ENCODE measurements at places on chromosomes 7 and 10.

GRCh38 chr10:124125305-124126116, 32.1 kb upstream of the CHST15 start:
- DNase-seq, result no peak

DNA sequence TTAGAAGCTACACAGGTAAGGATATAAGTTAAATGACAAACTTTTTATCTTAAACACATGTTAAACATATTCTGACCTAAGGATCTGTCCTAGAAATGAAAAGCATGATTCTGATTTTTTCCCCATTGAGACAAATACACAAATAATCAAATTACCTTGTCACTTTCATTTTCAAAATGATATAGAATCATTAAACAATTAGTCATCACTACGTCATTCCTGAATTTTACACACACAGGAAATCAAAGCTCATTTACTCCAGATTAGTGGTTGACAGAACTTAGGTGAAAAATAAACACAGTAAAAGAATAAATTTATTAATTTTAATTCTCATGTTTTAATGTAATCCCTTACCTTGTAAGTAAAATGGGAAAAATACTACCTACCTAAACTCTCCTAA, 89.0 kb downstream of the AASS start:
- no peak for DNase-seq

DNA sequence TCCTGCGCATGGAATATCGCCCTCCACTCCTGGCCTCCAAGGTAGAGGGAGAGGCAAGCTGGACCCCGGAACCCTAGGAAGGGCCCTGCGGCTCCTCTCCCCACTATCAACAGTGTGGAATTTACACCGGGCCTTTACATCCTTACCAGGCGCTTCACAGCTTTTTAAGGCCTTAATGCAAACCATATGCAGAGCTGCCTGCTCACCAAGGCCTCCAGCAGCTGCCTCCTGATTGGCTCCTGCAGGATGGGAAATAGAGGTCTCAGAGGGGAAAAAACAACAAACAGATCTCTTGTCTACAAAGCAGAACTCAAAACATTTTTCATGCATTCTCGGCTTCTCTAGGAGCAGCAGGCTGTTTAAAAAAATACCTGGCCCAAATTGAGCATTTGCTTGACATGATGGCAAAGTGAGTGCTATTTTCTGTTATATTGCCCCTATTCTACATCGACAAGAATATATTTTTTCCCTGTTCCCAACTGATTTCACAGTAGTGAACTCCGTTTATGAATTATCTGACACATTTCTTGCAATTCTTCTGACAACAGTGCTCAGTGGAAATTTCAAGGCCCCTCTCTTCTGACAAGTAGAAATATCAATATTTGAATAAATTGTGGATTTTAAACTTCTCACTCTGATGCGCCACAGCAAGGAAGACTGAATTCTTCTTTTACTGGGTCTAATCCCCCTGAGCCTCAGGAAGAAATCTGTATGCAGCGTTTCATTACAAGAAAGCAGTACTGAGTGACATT, 51.7 kb downstream of the EBF3 start:
- DNase-seq, result no peak

- no peak for DNase-seq
These were observed 232.2 kb upstream of the BMPER start for GRCh38 chr7:33673029-33673700.

GRCh38 chr7:77425101-77426051, 9.2 kb upstream of the GSAP start:
- no peak for DNase-seq

All from frontal cortex (tissue), 4 donors.